Foreskin keratinocyte (primary cell): ENCODE measurements at places on chromosomes 16 and 17.
A peak's percentile ranks its signal among the peaks of the same experiment; 100 is the strongest.

DNA sequence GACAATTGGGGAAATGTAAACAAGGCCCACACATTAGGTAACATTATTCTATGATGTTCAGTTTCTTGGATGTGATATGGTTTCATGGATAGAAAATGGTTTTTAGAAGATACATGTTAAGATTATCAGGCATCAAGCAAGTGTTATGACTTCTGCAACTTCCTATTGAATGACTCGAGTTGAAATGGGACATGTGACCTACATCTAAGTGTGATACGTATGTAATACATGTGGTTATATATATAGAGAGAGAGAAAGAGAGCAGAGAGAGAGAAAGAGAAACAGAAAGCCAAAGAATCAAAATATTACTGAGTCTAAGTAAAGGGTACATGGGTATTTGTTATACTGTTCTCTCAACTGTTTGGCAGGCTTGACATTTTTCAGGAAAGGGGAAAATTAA, 1.7 kb downstream of the TMEM170A start:
- peak; percentile 6 for DNase-seq

DNA sequence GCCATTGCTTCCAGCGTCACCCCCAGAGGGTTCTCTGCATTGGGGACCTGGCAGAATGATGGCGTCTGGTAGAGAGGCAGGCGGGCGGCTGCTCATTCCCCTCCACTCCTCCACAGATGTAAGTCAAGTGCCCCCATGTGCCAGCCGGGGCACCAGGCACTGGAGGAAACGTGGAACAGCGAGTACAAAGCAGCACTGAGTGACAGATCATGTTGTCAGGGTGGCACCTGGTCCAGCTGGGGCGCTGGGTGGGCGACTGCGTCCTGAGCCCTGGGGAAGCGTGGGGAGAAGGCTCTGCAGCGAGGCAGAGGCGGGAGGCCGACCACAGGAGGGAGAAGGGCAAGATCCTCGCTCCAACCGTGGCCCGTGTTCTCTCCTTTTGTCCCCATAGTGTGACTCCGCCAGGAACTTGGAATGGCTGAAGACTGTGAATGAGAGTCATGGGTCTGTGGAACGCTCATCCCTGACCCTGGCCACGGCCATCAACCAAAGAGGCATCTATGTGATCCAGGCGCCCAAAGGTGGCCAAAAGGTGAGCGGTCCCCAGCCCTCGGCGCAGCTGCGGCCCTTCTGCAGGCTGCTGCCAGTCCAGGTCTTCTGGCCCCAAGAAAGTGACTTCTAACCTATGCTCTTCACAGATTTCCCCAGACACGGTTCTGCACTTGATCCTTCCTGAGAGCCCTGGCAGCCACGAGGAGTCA, 76.7 kb downstream of the RNF213 start:
- DNase-seq: no peak

- no peak for DNase-seq
Observed at GRCh38 chr17:8985054-8985701, 19.7 kb upstream of the PIK3R5 start.

GRCh38 chr17:74864866-74865395, 5.2 kb upstream of the GRIN2C start:
- DNase-seq: no peak

- DNase-seq: no peak
Observed at GRCh38 chr17:56316604-56317003, 163.3 kb downstream of the ANKFN1 start.

DNA sequence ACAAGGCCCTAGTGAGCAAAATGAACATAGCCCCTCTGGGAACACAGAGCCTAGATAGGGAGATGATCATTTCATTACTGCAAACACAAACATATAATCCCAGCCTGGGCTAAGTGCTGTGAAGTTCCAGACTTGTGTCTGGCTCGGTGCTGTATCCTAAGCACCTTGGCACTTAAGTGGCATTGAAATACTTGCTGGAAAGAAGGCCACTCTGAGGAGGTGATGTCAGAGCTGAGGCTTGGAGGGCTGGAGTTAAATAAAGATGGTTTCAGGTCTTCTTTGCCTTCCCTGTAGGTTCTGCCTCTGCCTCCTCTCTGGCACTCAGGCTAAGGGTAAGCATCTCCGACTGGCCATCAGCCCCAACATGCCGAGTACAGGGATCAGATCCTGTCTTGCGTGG, 2.4 kb upstream of the CACNA1G start:
- DNase-seq: no peak

DNA sequence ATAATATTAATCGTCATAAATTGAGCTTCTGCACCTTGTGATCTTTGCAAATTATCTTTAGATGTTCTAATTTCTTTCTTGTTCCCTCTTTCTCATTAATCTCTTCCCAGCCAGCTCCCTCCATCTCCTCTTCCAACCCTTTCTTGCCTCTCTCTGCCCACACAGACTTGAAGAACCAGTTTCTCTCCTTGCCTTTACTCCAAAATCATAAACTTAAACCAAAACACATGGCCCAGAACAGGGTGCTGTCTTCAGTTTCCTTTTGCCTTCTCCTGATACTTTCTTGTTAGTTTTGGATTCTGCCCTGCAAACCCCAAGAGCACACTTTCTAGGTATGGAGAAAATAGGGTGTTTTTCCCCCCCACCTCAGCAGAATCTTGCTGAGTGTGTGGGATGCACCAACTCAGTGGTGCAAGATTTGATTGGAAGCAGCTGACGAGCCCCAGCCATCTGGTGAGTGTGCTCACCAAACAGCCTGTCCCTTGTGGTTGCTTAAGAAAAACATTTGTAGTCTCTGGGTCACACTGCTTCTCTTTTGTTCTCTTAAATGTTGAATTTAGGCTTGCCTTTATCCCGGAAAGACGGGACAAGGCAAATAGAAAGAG, 175.8 kb upstream of the MAF start:
- no peak for DNase-seq

- DNase-seq: no peak
Observed at GRCh38 chr17:65130832-65131231, 6.3 kb upstream of the RGS9 start.

DNA sequence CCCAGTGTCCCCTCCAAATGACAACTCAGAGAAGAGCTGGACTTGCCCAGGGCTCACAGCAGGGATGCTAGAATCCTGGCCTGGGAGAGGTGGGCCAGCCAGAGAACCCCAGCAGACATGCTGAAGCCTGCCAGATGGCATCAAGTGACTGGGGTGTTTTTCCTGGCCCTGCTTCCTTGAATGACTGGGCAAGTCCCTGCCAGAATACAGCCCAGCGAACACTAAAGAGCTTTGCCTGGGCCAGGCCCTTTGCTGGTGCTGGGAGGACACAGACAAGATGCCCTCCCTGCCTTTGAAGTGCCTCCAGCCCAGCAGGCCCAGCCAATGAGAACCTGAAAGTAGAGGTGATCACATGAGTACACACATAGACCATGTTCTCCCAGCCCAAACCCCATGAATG, 11.5 kb downstream of the ZNF319 start:
- peak; percentile 68 for DNase-seq

- DNase-seq: no peak
Observed at GRCh38 chr16:29014561-29015069, 29.8 kb downstream of the LAT start.

GRCh38 chr16:23905027-23905426, 69.2 kb downstream of the PRKCB start:
- DNase-seq: peak; percentile 37

GRCh38 chr17:66604376-66604775, 230.5 kb upstream of the CACNG5 start:
- DNase-seq: no peak

DNA sequence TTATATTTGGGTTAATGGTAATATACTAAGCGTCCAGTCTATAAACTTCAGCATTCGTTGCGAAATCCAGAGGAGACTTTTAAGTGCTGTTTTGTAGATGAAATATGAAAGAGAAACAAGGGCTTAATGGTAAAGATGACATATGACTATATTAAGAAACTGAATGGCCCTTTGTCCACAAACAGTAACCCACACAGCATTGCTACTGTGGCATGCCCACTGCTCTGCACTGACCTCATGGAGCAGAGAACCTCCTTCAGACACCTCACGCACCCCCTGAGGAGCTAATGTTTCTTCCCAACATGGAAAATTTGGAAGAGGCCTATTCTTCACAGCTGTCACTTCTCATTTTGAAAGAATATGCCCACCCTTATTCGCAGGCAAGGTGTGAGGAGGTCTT, 26.7 kb downstream of the ASPA start:
- no peak for DNase-seq

GRCh38 chr16:56807011-56807675, 57.9 kb upstream of the SLC12A3 start:
- DNase-seq: peak; percentile 20

DNA sequence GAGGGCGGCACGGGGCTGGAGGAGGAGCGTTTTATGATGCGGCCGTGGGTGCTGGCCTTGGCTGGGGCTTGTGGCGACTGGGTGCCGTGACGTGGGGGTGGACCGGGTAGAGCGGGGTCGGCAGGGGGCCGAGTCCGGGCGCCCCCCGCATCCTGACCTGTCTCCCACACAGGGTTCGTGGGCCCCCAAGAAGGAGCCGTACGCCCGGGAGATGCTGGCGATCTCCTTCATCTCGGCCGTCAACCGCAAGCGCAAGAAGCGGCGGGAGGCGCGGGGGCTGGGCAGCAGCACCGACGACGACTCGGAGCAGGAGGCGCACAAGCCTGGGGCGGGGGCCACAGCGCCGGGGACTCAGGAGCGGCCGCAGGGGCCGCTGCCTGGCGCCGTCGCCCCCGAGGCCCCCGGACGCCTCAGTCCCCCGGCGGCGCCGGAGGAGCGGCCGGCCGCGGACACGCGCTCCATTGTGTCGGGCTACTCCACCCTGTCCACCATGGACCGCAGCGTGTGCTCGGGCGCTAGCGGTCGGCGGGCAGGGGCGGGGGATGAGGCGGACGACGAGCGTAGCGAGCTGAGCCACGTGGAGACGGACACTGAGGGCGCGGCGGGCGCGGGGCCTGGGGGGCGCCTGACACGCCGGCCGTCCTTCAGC, 81.6 kb downstream of the ARHGAP23 start:
- DNase-seq: no peak

GRCh38 chr16:86510465-86511261, at the start of gene FOXF1:
FOXF1 (plus strand) TSS chr16:86510527; CDS start chr16:86510570, 43 bp downstream.
- no peak for DNase-seq

GRCh38 chr17:1006054-1006453, 9.1 kb downstream of the TIMM22 start:
- no peak for DNase-seq

GRCh38 chr17:1928976-1929375, 96.2 kb downstream of the RTN4RL1 start:
- no peak for DNase-seq

DNA sequence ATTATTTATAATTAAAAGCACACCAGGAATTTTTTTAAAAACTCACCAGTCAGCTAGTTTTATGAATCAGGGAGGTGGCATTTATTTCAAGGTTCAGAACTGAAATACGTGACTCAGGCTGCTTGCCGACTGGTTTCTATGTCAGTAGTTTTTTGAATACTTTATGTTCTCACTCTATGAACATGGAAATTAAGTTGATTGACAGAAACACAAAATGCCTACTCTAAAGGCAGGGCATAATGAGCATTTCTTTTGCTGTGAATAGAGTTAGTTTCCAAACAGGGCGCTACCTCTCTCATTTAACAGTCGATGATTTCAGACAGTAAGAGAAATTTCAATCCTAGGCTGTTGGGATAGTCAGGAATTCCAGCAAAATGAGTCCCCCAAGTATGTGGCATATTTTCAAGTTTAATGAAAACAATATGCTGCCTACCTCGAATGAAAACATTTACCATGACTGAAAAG, 6.7 kb downstream of the HS3ST3B1 start:
- peak; percentile 77 for DNase-seq

DNA sequence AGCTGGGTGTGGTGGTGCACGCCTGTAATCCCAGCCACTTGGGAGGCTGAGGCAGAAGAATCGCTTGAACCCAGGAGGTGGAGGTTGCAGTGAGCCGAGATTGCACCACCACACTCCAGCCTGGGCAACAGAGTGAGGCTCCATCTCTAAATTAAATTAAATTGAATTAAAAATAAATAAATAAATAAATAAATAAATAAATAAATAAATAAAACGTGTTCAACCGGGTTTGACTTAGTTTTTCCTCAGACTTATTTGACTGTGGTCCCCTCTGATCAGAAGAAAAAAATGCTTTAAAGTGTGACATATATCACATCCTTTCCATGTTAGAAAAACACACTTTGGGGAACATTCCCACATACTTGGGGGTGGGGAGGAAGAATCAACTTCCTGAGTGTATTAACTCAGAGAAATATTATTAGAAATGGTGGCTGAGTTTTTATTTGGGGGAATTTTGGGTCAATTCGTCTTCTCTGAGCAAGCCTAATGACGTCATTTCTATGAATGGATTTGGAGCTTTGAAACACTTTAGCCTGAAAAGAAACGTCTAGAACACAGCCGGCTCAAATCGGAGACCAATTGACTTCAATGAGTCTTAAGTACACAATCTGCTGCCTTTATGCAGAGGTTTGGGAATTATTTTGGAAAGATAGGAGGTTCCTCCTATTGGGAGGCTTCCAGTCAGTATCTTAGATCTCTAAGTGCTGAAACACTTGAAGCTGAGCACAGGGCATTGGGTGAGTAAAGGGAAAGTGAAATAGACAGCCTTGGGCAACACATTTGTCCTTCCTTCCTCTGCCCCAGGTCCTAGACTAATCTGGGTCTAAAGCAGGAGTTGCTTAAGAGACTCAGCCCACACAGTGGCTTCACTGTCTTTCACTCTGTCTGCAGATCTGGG, 132.6 kb downstream of the PITPNC1 start:
- DNase-seq: no peak

DNA sequence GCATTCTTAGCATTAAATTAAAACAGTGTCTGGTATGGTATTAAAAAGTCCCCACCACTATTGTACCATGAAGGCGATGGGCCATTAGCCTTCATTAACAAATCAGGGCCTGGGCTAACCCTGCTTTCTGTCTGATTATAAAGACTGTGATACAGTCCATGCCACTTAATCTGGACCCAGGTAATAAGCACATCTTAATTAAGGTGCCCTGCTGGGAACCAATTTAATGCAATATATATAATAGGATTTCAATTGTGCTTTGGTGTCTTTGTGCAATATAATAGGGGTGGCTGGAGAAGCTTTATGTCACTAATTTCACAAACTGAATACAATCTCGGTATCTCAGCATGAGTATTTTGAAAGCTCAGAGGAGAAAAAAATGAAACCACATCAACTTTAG, 64.4 kb upstream of the CDH8 start:
- no peak for DNase-seq

- DNase-seq: no peak
Observed at GRCh38 chr16:1907226-1907860, 10.9 kb downstream of the HS3ST6 start.

- no peak for DNase-seq
Observed at GRCh38 chr17:80453126-80453997, 23.0 kb downstream of the NPTX1 start.
